ENCODE measurements at places on chromosomes 12 and 14. TPM values are rescaled to one million over a fixed set of nuclear protein-coding genes. Genes with fewer than 3 reads are reported as not detected.
A peak's percentile ranks its signal among the peaks of the same experiment; 100 is the strongest.

Gene FAR2
- total RNA-seq = 9.0 TPM

Gene RACGAP1
- total RNA-seq = 12.3 TPM

Gene TMEM117
- total RNA-seq = 12.4 TPM

Gene CCDC38
- not detected for total RNA-seq

Gene BTBD6
- total RNA-seq = 45.8 TPM

Gene LTB4R
- 4.7 TPM for total RNA-seq

Gene TAS2R19
- not detected for total RNA-seq

Gene DCD
- total RNA-seq = not detected

Gene RNASE1
- total RNA-seq = not detected

Gene LRRIQ1
- total RNA-seq = 2.3 TPM

Gene NAA30
- 21.4 TPM for total RNA-seq

Gene SYNDIG1L
- not detected for total RNA-seq

Gene CRIP1
- 11.1 TPM for total RNA-seq

Gene TAS2R8
- not detected for total RNA-seq

Gene TMPRSS12
- not detected for total RNA-seq

Gene DDN
- 0.13 TPM for total RNA-seq

Gene AQP5
- not detected for total RNA-seq

Gene DHRS4L2
- 6.4 TPM for total RNA-seq

Gene NTS
- total RNA-seq = not detected

GRCh38 chr12:57227315-57228115, 2.0 kb upstream of the SHMT2 start:
- DNase-seq = no peak

DNA sequence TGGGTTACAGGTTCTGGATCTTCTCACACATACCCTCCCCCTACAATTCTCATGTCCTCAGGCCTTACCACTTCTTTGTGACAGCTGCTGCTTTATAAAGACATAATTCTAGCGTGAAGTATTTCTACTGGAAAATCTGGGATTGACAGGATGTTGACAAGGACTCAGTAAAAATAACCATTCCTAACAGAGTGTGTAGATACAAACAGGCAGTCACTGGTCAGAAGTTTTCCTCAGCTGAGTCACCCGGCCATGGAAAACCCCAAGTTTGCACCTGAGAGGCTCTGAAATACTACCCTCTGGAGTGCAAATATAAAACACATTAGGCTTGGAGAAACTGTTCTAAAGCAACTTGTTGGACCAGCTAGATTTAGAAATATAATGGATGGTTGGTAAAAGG, 54.4 kb downstream of the SPPL3 start:
- peak; percentile 77 for DNase-seq

GRCh38 chr12:127381681-127382080, 885.3 kb upstream of the TMEM132C start:
- no peak for DNase-seq

- no peak for DNase-seq
These were observed 3.5 kb downstream of the TSHR start for GRCh38 chr14:80958939-80959338.

GRCh38 chr12:89016970-89017778, 335.1 kb downstream of the DUSP6 start:
- DNase-seq = peak; percentile 45

DNA sequence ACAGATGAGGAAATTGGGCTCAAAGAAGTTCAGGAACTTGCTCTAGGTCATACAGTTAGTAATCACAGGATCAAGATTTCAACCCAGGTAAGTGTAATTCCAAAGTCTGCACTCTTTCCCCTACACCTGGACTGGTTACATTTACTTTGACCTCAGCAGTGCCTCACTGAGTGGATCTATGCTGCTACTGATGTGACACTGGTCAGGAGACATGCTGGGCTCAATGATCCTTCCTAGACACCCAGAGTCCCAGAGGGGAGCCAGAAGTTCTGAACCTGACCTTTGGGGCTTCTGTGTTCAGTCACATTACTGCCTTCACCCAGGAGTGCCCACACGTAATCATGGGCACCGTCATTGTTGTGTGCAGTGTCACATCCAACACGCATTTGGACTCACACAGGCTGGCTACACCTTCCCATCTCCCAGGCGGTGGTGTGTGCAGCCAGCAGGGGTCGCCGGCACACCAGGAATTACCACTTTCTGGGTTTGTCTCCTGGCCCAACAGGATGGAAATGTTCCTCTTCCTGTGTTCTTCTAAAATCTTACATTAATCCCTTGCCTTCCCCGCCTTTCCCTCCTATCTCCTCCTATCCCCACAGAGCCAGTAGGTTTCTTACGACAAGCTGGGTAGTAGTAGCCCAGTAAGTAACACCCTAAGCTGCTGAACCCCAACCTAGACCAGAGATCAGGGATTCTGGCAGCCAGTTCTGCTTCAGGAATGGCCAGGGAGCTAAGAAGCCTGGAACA, 25.6 kb downstream of the CALCOCO1 start:
- DNase-seq = no peak

GRCh38 chr12:107778383-107779025, 4.0 kb downstream of the ASCL4 start:
- DNase-seq = no peak

DNA sequence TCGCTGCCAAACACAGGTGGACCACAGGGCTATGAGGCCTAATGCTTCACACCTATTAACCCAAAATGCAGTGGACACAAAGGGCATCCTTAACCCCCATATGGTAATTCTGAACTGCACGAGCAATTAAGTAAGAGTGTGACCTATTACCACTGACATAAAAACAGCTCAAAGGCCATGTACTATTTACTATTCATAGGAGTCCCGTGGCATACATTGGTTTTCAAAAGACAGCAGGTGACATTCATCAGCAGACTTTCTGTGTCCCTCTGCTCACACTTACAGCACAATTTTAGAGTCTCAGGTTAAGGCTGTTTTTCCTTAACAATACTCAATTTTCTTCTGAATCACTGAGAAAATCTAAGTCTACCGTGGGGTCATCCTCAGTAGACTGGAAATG, 23.1 kb upstream of the TMCC3 start:
- no peak for DNase-seq

- DNase-seq = no peak
These were observed 55.2 kb downstream of the GALNT4 start for GRCh38 chr12:89469361-89469760.

DNA sequence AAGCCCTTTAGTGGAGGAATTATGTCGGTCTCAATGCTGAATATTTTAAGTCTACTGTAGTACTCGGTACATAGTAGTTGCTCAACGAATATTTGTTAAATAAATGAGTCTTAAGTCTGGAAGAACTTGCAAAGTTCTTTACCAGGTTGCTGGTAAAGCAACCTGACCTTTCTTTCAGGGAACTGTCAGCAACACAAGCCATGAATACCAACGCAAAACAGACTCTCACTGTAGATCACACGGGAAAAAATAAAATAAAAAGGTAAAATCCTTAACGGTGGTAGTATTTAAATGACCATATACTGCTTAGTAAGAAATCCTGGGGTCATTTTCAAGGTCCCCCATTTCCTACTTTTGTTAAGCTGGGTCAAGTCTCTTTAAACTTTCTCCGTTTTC, 447 bp upstream of the NUBPL start:
- DNase-seq = no peak

- DNase-seq = no peak
These were observed 12.9 kb downstream of the SERPINA6 start for GRCh38 chr14:94310248-94310647.

DNA sequence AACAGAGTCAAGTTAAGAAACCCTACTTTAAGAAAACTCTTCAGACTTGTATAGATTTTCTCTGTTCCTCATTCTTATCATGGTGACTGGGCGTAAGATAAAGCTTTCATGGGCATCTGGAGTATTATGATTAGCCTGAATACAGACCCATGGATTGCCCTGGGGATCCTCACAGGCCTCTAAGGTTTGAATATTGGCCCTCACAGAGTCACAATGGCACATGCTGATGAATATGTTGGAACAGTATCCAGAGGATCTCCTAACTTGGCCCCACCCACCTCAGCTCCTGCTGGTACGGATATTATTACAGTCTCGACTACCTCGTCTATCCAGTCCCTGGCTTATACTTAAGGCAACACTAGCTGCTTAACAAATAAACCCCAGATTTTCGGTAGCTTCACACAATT, 8.1 kb downstream of the OSBPL8 start:
- DNase-seq = no peak

DNA sequence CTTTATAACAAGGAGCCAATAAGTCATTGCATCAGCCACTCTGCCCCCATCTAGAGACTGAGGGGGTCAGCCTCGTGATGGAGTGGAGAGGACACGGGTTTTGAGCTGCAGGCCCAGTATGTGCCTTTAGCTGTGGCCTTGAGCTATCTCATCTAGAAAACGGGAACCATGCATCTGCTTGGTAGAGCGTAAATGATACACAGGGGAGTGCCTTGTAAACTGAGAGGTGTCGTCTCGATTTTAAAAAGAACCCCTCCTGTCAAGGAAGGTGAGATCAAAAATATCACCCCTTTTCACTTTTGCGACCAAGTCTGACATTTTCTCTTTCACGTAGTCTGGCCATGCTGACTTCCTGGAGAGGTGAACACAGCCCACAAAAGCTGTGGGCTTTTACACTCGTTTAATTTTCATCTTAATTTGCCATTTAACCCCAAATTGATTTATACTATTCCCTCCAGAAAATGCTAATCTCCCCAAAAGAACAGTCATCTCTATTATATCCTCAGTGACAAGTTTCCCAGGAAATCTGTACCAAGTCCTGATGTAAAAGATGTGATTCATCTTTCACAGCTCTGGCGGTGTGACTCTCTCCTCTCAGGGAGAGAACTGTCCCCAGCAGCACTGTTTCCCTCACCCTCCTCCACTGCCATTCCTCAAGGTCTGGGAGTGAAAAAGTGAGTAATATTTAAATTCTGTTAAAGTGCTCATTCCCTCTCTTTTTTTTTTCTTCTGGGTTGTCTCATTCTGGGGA, 30.6 kb downstream of the VCPKMT start:
- DNase-seq = no peak

DNA sequence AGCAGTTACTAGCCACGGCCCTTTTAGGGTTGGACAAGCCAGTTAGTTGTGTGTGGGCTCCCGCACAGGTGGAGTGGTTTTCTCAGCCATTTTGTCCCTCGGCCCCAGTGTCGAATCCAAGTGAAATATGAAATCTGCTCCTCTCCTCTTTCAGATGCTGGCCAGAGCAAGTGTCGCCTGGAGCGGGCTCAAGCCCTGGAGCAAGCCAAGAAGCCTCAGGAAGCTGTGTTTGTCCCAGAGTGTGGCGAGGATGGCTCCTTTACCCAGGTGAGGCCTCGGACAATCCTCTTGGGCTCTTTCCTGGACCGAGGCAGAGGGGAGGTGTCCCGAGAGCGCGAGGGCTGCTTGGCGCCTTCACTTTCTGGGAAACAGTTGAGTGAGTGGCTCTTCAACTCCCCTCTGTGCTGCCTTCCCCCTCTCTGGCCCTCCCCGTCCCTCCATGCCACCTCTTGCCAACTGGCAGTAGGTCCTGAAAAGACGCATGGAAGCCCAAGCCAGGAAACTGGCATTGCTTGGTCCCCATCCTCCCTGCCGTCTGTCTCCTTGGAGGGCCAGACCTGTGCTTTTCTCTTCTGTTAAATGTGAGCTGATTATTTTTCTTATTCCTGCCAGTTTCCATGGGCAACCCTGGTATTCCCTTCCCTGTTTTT, 74.2 kb downstream of the SMOC1 start:
- no peak for DNase-seq

- no peak for DNase-seq
These were observed 338.9 kb downstream of the C12orf50 start for GRCh38 chr12:87690236-87690810.

- no peak for DNase-seq
These were observed 469.8 kb upstream of the FLRT2 start for GRCh38 chr14:85060121-85060520.

GRCh38 chr12:66661357-66661756, 17.5 kb downstream of the GRIP1 start:
- DNase-seq = no peak

GRCh38 chr12:46218322-46219095, 50.3 kb downstream of the SLC38A1 start:
- no peak for DNase-seq

GRCh38 chr14:74608959-74609611, 3.0 kb downstream of the LTBP2 start:
- no peak for DNase-seq

DNA sequence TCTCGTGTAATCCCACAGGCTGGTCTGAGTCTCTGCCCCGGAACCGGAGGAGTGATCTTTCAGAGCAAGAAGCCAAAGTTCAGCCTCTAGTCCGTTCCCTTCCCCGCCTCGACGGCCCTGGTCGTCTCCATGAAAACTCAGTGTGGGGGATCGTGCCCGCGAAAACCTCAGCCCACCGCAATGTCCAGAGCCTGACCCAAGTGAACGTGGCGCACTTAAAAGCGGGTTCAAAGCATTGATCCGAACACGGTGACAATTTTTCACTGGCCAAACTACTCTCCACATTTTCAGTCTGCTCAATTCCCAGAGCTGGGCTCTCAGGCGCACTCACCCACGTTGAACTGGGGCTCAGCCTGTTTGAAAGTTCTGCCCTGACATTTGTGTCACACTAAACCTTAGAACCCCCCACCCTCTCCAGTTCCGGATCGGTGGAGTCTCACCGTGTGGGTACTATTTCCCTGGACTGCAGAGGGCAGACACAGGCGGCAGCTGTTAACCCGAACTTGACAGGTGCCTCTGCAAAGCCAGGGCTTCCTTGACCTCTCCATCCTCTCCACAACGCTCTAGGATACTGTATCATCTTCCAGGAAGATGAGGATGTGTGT, 886 bp upstream of the PRICKLE1 start:
- no peak for DNase-seq

- peak; percentile 19 for DNase-seq
These were observed 61.6 kb upstream of the DAAM1 start for GRCh38 chr14:59126714-59127436.

- DNase-seq = no peak
These were observed 146.1 kb downstream of the PAX9 start for GRCh38 chr14:36807727-36808126.

DNA sequence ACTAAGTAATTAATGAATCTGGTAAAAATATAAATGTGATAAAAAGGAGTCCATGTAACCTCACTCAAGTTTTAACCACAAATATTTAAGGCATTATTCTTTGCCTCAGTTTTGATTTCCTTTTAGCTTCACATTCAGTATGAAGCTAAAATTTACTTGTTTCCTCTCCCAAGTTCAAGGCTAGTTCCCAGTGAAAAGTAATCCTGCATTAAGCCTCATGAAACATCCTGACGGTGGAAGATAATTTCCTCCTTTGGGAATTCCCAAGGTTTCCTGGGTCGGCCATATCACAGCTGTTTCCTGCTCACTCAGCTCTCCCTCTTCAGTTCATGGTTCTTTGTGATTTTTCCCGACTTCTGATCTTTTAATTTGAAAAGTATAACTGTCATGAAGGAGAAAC, 1256.8 kb upstream of the FLRT2 start:
- no peak for DNase-seq

GRCh38 chr12:47791874-47792273, 18.8 kb downstream of the SLC48A1 start:
- no peak for DNase-seq

Data from kidney epithelial cell (primary cell).